Pons (tissue), 1 donor: ENCODE measurements at places on chromosomes 6 and 20.
A peak's percentile ranks its signal among the peaks of the same experiment; 100 is the strongest.

GRCh38 chr6:39646751-39647420 lies 78.3 kb downstream of the KIF6 start:
- DNase-seq, result no peak

- DNase-seq, result no peak
These were observed 151.0 kb upstream of the CITED2 start for GRCh38 chr6:139525415-139525814.

GRCh38 chr6:97322811-97323210 lies 39.8 kb upstream of the MMS22L start:
- DNase-seq, result no peak

DNA sequence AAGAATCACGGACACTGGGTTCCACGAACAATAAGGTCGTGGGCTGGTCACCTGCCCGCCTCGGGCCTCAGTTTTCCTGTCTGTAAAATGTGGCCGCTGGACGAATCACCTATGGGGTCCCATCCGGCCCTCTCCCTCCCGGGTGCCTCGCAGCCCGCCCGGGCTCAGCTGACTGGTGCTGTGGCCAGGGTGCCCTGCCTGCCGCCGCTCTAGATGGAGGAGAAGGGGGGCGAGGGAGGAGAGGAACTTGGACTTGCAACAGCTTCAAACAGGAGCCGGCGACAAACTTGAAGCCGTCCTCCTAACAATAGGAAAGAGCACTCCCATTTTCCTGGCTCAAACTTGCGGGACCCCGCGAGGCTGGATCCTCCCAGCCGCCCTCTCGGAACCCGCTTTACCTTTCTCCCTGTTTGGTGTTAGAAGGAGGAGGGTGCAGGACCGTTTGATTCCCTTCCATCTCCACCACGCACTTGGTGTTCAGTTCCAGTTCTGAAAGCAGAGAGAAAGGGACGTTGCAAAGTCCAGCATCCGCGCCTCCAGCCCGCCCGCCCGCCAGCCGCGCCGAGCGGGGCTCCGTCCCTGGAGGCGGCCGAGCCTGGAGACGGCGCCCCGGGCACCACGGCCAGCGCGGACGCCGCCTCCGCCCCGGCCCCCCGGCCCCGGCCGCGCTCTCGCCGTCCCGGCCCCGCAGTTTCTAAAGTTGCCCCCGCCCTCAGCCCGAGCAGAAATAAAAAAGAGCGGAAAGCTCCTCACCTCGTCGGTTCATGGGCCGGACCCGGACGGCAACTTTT lies 584 bp downstream of the KIF13A start:
- peak; percentile 77 for DNase-seq

DNA sequence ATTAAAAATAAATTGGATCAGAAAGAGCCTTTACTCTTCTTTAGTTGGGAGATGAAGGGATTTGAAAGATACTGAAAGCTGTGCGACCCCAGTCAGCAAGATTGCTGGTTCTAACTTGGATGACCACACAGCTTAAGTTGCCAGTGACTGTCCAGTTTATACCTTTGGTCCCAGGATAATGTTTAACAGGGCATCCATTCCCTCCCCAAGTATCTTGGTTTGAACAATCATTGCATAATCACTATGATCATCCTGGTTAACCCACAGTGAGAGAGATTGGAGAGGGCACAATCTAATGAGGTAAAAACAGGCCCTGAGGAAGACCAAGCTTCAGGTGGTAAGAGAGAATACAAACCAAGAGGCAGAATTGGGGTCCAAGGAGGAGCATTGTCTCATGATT lies 798.3 kb downstream of the MAFB start:
- DNase-seq, result no peak

GRCh38 chr6:145008715-145009114 lies 723.6 kb downstream of the UTRN start:
- no peak for DNase-seq

DNA sequence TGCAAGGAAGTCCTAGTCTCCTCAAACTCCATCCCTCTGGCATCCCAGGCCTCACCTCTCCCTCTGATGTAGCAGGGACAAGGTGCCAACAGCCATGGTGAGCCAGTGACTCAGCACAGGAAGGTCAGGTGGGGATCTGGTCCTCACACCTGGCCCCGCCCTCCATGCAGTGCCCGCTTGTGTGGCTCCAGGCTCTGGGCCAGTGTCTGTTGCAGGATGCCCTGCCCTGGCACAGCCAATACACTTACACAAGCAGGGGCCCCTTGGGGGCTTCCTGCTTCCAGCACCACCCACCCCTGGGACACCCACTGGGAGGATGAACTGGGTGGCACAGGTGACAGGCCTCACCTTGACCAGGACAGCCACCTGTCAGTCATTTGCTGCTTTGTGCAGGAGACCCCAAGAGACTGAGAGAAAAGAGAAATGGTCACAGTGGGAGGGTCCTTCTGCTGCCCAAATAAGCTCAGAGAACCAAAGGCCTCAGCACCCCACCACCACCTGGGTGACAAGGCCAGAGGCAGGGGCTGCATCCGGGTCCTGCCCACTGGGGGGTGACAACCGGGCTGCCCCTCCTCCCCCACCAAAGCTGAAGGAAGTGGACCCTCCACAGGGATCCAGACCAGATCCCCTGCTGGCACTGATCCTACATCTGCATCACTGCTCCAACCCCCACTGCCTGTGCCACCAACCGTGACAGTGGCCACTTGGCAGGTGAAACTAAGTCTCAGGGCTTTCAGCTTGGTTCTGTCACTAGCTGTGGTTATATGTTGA lies 658.8 kb upstream of the DEFB115 start:
- no peak for DNase-seq

DNA sequence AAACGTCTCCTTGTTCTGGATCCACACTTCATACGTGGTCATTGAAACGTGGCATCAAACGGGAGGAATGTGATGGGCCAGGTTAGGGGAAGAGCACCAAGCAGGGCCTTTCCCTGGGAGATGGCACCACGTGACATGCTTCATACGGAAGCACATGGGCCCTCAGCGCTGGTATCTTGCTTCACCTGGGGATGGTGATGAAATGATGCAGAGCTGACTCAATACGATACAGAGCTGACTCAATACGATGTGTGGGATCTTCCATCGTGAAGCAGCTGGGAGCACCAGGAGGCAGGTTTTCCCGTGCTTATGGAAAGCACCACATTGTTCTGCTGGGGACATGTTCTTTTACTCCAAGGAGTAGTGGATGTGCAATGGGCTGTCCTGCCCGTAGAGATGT lies 22.5 kb upstream of the TAGAP start:
- no peak for DNase-seq

- DNase-seq, result peak; percentile 57
These were observed 21.7 kb downstream of the CST7 start for GRCh38 chr20:24970754-24971153.

DNA sequence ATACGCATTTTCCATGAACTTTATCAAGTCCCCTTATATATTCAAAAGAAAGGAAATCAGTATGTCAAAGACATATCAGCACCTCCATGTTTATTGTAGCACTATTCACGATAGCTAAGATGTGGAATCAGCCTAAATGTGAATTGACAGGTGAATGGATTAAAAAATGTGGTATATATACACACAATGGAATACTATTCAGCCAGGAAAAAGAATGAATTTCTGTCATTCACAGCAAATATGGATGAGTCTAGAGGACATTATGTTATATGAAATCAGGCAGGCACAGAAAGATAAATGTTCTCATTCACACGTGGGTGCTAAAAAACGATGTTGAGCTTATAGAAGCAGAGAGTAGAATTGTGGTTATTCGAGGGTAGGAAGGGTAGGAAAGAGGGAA lies 5.3 kb downstream of the FIG4 start:
- DNase-seq, result no peak

DNA sequence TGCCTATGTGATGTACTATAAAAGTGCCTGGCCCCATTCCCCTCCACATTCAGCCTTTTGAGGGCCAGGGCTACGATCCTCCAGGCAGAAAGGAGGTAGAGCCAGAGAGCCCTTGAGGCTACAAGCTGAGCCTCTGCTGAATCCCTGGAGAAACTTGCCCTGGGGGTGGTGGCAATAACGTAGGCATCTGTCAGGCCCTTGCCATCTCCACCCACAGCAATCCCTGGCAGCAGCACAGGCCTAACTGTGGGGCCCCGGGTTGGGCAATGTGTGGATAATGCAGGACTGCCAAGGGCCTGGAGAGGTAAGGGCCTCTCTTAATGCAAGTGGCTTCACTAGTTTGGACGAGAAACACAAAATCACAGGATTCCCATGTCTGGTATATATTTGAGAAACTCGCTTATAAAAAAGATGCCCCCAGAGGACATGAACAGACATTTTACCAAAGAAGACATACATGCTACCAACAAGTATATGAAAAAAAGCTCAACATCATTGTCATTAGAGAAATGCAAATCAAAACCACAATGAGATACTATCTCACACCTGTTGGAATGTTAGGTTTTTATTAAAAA lies 99.0 kb downstream of the QRSL1 start:
- DNase-seq, result no peak

GRCh38 chr6:15340775-15341174 lies 94.9 kb downstream of the JARID2 start:
- DNase-seq, result no peak

GRCh38 chr6:7668936-7669335 lies 57.0 kb upstream of the BMP6 start:
- no peak for DNase-seq

DNA sequence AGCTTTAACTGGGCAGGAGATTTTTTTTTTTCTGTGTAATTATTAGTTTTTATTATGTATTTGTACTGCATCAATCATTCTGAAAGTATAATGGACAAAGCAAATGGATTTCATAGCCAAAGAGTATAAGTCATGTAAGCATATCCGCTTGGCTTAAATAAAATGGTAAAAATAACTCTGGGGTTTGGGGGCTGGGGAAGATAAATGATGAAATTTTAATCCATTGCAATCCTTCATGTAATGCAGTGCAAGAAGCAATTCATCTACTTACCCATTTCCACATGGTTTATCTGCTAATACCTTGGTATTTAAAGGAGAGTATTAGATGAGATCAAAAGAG lies 781.4 kb downstream of the QKI start:
- no peak for DNase-seq

GRCh38 chr6:14922706-14923460 lies 323.0 kb upstream of the JARID2 start:
- no peak for DNase-seq

- DNase-seq, result no peak
These were observed 9.9 kb downstream of the MOG start for GRCh38 chr6:29666826-29667130.

DNA sequence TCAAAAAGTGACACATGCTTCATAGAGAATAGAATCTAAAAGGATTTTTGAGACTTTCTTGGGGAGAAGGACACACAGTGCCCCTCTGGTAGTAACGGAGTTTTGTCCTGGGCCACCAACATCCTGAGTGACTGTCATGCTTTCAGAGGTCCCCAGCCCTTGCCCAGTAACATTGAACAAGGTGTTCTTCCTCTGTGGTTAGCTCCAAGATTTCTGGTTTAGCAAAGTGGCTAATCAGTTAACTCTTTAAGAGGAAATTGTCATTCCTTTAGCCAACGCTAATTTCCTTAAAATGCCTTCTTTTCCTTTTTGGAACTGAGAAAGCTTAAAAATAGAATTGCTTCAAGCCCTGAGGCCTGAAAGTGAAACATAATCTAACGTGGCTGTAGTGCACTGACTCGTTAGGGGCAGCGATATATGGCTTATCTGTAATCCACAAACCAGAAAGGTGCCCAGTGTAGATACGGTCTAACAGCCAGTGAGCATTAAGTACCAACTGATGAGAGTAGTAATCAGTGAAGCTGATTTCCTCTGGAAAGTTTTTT lies 7.8 kb downstream of the E2F3 start:
- DNase-seq, result no peak
